ENCODE measurements at places on chromosomes 4 and X.

DNA sequence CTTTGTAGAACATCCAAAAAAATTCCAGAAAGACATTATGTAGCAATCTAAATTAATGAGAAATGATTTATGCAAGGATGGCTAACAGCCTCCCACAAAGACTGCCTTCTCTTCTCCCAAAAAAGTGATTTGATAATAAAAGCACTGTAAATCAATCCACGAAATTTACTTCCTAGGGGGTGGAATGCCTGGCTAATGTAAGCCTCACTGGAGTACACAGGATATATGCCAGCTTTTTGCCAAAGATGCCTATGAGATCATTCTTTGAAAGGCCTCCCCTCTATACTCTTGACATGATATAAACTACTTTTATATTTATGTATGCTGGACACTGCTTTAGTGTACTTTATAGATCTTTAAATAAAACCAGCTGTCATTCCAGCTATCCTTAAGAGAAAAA, 211.1 kb downstream of the ADAMTS3 start:
- DNase-seq: no peak

DNA sequence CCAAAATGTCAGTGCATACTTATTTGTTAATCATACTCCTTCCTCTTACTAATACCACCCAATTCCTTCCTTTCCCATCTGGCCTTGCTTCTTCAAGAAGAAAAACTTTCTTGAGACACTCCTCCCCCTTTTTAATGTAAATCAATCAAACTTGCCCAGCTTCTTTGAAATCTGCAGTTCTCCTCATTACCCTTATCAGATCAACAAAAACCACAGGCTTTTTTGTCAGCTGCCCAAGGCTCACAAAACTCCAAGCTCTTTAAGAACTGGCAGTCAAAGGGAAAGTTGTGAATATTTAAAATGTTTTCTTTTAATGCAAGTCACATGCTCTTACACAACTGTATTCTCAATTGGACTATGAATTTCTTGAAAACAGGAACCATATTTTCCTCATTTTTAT, 11.3 kb upstream of the MYOZ2 start:
- no peak for DNase-seq

- no peak for DNase-seq
Measured at GRCh38 chr4:108547682-108548081, 72.7 kb upstream of the RPL34 start.

DNA sequence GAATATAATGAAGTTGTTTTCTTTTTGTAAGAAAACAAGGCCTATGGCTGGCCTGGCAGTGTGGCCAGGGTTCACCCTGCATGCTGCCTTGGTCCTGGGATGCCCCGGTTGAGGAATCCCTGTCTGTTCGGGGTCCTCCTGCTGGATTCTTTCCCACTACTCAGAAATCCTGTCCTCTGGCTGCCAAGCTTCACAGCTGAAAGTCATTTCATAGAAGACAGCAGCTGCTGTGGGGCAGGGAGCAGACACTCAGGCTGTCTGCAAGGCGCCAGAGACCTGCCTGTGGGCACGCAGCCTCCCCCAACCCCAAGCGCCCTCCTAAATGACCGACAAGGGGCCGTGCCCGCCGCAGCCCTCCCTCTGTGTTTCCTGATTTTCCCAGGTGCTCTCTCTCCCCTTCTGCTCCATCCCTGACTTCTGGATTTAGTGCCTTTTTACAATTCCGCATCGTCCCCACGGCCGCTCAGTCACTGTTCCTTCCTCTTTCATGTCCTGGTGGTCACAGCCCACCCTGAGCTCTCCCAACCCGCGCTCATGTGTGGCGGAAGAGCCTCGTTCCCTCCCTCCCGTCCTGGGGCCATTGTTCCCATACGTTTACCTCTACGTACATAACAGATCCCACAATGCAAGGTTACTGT, 27.5 kb downstream of the ZFYVE28 start:
- no peak for DNase-seq

Measured in amygdala (tissue), 56 donors.